ENCODE measurements at places on chromosomes 2 and 18. TPM values are rescaled to one million over a fixed set of nuclear protein-coding genes. Genes with fewer than 3 reads are reported as not detected.

DNA sequence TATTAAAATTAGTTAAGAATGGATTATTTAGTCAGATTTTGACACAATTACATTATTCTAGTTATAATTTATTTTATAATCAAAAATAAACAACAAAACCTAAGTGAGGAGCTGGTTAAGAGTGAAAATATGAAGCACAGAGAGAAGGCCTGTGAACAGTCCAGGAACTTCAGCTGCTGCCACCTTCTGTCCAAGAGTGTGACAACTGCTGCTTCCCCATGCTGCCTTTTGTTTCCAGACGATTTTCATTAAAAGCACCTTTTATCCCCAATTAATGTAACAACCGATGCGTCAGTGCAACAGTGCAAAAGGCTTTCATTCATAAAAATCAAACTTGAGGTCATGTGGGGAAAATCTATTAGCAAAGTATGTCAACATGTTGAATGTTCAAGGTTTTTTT, 363.6 kb downstream of the CTNNA2 start:
- peak; percentile 45 for DNase-seq

- no peak for DNase-seq
These were observed 10.9 kb downstream of the INPP4A start for GRCh38 chr2:98455494-98455976.

DNA sequence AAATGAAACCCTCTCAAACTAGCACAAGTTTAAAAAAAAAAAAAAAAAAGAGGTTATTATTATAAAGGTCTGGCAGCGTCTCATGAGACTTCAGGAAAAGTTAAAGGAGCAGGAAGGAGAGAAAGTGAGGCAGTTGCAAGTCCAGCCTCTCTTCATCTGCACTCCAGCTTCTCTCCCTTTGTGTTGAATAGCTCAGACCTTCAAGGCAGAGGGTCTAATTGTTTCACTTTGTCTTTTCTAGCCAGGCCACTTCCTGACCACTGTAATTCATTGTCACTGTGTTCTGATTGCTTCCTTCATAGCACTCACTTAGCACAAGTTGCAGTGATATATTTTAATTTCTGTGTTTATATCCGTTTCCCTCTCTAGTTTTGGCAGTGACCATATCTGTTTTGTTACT, 99.9 kb downstream of the SPATS2L start:
- peak; percentile 67 for DNase-seq

GRCh38 chr2:230947908-230948365, 22.9 kb upstream of the GPR55 start:
- no peak for DNase-seq

The SMAD4 gene
- 92.8 TPM for total RNA-seq

Measured in A172 (cell line).